ENCODE measurements at places on chromosomes 3 and 15.

- DNase-seq = no peak
These were observed 104.7 kb upstream of the TNIK start for GRCh38 chr3:171564748-171565480.

DNA sequence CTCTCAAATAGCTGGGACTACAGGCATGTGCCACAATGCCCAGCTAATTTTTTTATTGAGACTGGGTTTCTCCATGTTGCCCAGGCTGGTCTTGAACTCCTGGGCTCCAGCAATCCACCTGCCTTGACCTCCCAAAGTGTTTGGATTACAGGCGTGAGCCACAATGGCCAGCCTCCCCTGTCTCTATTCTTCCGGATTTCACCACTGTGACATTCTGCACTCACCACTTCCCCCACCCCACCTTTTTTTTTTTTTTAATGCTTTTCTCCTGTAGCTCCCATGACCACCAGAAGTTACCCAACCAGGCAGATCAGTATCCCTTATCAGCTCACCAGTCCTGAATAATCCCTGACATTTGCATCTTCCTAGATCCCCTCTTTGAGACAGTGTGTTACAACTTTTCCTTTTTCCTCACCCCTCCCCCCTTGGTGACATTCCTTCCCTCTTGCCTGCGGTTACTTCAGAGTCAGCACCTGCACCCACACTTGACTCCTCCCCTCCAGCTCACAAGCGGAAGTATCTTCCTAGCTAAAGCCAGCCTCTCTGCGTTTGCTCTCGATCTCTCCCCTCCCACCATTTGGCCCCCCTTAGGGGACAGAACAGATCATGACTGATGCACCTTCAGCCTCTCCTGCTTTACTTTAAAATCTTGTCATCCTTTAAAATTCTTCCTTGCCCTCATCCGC lies 13.5 kb upstream of the ZNF592 start:
- peak; percentile 65 for DNase-seq

GRCh38 chr15:96369825-96370621 lies 39.5 kb downstream of the NR2F2 start:
- no peak for DNase-seq

- no peak for DNase-seq
These were observed 749.5 kb downstream of the ROBO1 start for GRCh38 chr3:79018265-79018664.

DNA sequence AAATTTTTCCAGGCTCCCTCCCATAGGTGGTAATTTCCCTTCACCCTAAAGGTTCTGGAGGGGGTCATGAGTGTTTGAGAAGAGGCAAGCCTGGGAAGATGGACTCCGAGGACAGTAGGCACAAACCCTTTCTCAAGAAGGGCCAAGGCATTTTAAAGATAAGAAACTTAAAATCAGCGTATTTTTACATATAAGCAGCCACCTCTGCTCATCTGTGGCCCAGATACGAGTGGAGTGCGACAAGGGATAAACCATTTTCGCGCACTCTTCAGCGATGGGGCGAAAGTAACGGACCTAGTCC lies 539 bp downstream of the RASSF1 start:
- no peak for DNase-seq

DNA sequence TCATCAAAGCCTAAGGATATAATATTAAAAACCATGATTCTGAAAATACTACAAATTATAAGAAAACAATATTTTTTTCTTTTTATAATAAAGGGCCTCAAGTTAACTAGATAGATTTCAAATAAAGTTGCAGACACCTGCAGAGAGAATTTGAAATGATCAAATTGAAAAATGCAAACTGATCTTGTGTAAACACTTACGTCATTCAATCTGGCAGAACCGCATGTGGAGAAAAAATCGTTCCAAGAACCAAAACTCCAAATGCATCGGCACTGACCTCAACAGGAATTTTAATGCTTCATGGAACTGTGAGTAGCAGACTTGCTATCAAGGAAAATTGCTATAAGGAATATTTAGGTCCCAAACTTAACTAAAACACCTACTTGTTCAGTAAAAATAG lies 17.2 kb downstream of the CPA3 start:
- DNase-seq = no peak

DNA sequence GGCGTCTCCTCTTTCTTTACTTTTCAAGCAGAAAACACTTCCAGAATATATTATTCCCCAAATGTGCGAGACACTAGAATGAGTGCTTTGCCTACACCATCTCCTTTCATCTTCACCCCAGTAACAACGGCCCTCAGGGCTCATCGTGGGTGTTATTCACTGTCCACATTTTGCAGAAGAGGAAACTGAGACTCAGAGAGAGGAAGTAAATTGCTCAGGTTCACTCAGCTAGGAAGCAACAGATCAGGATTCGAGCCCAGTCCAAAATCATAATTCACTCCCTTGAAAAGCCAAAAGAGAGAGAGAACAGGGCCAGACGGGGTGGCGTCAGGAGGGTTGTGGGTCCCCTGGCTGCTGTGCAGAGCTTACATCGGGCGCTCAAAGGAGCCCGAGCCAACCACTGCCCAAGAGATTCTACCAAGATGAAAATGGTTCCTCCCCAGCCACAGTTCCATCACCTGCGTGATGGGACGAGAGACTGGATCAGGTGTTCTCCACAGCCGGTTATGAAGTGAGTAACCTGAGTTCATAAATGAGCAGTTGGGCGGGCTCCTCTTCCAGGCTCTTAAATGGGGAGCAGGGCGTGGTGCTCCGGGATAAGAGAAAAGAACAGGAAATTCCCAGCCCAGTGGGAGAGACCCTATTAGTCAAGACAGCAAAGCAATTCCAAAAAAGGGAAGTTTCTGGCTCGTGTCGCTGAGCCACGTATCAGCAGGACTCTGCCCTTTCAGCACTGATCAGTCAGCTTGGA lies 48.6 kb upstream of the FLNB start:
- DNase-seq = no peak

DNA sequence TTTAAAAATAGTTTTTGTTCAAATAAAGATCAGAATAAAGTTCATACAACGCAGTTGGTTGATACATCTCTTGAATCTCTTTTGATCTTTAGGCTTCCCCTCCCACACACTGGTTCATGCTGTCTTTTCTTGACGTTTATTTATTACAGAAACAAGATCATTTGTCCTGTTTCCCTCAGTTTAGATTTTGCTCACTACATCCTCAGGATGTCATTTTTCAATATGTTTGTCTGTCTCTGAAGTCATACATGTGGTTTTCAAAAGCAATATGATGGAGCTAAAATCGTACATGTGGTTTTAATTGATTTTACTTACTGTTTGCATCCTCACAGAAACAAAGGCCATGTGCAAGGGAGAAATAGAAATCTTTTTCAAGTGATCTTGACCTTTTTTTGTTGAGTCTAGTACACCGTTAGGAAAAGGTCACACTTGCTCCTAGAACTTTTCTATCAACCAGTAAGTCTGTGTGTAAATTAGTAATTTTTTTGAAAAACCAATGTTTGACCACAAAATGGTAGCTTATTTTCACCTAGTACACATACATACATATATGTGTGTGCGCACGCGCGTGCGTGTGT lies 63.7 kb upstream of the SENP5 start:
- no peak for DNase-seq

DNA sequence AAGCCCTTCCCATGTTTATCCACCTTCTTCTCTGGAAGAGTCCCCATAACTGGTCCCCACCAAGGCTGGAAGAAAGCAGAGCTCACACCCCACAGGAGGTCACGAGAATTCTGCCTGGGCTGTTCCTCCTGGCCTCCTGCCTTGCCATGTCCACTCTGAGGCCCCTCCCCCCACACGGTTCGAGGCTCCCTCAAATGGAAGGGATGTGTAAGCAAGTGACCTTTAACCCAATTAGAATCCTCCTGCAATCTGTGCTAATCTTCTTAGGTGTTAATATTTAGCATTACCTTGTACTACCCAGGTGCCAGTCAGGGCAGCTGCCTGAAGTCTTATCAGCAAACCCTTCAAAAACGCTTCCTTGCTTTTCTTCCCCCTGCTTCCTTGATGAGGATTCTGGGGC lies 32.4 kb upstream of the DYNC1LI1 start:
- DNase-seq = no peak

DNA sequence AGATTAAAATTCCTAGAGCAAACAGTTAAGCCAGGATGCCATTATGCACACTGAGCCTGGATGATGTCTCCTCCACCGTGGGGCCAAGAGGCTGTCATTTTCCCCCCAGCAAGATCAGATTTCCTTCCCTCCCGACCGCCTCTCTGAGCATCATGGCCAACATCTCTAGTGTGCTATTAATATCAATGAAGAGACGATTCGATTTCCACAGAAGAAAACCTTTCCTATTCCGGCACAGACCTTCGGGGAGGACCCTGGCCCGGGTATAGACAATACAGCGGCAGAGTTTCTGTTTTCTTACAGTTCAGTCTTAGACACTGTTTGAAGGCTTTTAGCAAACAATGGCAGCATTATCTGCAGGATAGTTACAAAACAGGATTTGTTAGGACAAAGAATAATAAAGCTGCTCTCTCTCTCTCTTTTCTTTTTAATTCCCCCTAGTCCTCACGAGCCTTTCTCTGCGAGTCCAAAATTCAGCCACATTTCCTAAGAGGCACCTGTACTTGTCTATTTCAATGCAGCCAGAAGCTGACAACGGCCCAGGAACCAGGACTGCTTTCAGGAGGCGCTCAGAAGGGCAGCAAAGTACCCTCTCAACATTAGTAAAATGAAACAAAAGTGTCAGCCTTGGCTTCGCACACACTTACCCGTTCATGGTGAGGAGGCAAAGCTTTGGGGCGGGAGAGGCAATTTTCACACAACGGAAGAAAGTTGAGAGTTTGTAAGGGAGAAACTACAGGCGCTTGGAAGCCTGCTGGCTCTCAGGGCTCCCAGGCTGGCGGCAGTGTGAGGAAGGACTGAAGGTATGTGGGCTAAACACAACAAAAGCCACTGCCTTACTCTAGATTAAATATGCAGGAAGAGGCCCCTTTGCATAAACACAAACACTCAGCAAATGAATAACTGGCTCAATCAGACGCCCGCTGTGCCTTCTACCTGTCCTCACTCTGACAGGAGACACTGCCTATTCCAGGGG lies 278.0 kb downstream of the FOXP1 start:
- DNase-seq = no peak
